ENCODE measurements at places on chromosomes 2 and 18.

DNA sequence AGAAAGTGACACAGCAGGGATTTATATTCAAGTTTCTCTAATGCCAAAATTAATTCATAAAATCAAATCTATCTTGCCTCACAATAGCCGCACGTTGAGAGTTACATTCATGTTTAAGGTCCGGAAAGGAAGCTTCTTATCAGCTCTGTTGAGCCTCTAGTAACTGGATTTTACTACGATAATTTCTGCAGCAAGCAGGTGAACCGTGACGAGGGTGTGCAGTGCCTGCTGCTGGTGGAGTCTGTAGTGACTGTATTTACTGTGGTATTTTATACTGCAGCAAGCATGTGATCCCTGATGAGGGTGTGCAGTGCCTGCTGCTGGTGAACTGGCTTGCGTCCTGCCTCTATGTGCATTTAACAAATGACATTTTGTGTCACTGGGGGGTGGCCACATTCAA is 120.0 kb downstream of the SNTG2 start:
- no peak for DNase-seq

- DNase-seq = peak; percentile 48
These were observed 463 bp downstream of the HS1BP3 start for GRCh38 chr2:20650393-20650876.

GRCh38 chr2:200929334-200930249 is 33.9 kb downstream of the ORC2 start:
- DNase-seq = no peak

DNA sequence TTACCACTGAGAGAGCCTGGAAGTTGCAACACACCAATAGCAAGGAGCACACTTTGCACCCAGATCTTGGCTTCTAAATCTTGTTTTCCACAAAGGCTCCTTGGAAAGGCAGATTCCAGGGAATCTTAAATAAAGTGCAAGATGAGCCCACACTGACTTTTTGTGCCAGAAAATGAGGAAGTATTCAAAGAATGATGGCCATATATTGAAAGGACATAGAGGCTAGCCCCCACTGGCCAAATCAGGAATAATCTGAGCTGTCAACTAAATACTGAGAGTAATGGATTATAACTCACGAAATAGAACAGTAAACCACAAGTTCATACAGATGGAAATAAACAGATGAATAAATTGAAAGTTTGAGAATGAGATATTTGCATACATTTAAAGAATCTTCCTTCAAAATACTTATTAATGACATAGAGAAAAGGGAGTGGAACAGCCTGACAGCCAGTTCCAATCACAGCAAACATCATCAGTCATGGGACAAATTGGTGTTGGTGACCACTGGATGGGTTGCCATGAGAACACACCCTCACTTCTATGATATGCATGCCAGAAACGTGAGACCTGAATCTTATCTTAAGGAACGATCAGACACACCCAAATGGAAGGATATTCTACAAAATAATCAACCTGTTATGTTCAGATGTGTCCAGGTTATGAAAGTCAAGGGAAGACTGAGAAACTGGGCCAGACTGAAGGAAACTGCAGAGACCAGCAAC is 12.2 kb upstream of the ACKR3 start:
- DNase-seq = no peak
